GM12878 (cell line): ENCODE measurements at places on chromosomes 1 and 21. TPM values are rescaled to one million over a fixed set of nuclear protein-coding genes. Genes with fewer than 3 reads are reported as not detected.

GRCh38 chr1:184838504-184838951 is 83.9 kb upstream of the EDEM3 start:
- H3K27me3 ChIP-seq: no peaks in the 10 kb centered on the region
- no peak overlapping the region for H3K27ac ChIP-seq
- no peak overlapping the region for H3K4me3 ChIP-seq
- peaks cover 7% of the 10 kb centered on the region for H3K4me1 ChIP-seq
- no peaks in the 10 kb centered on the region for H3K36me3 ChIP-seq

The TTC22 gene
- 1.1 and 1.5 TPM in 2 replicates for polyA plus RNA-seq

- no peak overlapping the region for H3K4me3 ChIP-seq
- peaks cover 12% of the 10 kb centered on the region for H3K4me1 ChIP-seq
- H3K27me3 ChIP-seq: no peaks in the 10 kb centered on the region
- no peak for DNase-seq
- H3K36me3 ChIP-seq: no peaks in the 10 kb centered on the region
Measured at GRCh38 chr1:156113282-156113950, 1.1 kb upstream of the LMNA start.

DNA sequence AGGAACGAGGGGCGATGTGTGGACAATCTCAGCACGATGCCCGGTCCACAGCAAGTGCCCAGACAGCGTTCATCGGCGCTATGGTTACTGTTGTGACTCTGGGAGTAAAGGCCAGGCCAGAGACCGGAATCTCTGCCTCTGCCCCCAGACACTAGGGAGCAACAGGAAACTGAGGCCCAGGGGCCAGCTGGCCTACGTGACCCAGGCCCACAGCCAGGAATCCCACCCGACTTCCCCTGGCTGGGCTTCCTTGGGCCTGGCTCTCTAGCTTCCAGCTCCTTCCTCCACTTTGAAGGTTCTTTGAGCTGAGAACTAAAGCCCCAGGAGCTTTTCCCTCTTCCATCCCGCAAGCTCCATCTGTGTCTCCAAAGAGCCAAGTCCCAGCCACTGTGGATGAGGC is 4.6 kb downstream of the LRP8 start:
- peaks cover 13% of the 10 kb centered on the region for H3K4me1 ChIP-seq
- H3K4me3 ChIP-seq: no peak overlapping the region
- no peaks in the 10 kb centered on the region for H3K27me3 ChIP-seq
- peaks cover 30% of the 10 kb centered on the region for H3K36me3 ChIP-seq
- no peak for DNase-seq

- H3K36me3 ChIP-seq: peaks cover 4% of the 10 kb centered on the region
- no peak overlapping the region for H3K27ac ChIP-seq
- no peak for DNase-seq
- no peaks in the 10 kb centered on the region for H3K27me3 ChIP-seq
Measured at GRCh38 chr1:109488696-109489095, 5.0 kb downstream of the ATXN7L2 start.

DNA sequence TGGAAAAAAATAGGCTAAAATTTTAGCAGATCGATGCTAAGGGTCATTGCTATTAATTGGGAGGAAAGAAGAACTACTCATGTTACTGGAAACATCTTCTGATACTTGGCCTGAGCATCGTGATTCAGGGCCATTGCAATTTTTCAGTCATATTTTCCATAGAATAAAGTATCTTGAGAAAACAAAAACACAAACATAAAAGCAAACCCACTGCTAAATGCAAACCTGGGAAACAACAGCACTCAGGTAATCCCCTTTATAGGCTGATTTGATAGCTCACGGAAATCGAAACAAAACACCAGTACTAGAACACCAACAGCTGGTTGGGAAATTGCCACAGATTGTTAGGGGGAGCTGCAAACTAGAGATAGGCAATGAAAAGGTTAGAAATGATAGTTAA is 172.9 kb upstream of the ESRRG start:
- DNase-seq: no peak
- no peak overlapping the region for H3K27ac ChIP-seq
- H3K36me3 ChIP-seq: no peaks in the 10 kb centered on the region
- no peaks in the 10 kb centered on the region for H3K4me1 ChIP-seq

GRCh38 chr1:183215076-183215720 is 29.1 kb downstream of the LAMC2 start:
- H3K27ac ChIP-seq: no peak overlapping the region
- no peaks in the 10 kb centered on the region; the same call in 1 of the 2 replicates for H3K27me3 ChIP-seq
- no peak overlapping the region for H3K4me3 ChIP-seq
- no peaks in the 10 kb centered on the region for H3K36me3 ChIP-seq

DNA sequence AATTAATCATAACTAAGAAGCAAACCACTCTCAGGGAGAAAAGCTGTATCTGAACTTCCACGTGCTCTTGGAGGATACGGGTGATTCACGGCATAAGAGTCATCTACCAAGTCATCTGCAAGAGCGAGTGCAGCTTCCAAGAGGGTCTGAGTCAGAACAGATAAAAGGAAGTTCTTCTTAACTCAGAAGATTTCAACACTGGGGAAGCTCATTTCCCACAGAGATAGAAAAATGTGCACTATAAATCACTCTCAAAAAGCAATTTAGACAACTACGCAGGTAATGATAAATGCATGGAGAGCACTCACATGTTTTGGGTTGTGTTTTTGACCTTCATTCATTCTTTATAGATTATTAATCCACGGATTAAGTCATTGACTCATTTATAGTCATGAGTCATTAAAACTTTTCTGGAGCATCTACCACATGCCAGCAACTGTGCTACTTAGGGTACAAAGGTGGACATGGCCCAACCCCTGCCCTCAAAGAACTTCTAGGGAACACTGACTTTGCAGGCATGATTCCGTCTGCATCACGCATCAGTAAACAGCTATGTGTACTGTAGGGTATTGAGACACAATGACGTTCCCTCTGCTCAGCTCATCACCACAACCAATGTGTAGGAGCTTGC is 20.8 kb downstream of the KCNJ15 start:
- no peaks in the 10 kb centered on the region for H3K27me3 ChIP-seq
- DNase-seq: no peak
- no peak overlapping the region for H3K27ac ChIP-seq
- H3K4me3 ChIP-seq: no peak overlapping the region

- no peaks in the 10 kb centered on the region; the same call in 1 of the 2 replicates for H3K36me3 ChIP-seq
- H3K27me3 ChIP-seq: no peaks in the 10 kb centered on the region
- H3K4me3 ChIP-seq: no peak overlapping the region
- peak overlapping the region; percentile 71 for H3K27ac ChIP-seq
Measured at GRCh38 chr21:36504067-36505058, 24.4 kb upstream of the CLDN14 start.

GRCh38 chr1:47460456-47460855 is 22.6 kb downstream of the FOXD2 start:
- H3K4me3 ChIP-seq: no peak overlapping the region
- no peak overlapping the region for H3K27ac ChIP-seq
- no peaks in the 10 kb centered on the region for H3K36me3 ChIP-seq
- no peaks in the 10 kb centered on the region for H3K4me1 ChIP-seq

- H3K27ac ChIP-seq: no peak overlapping the region
- H3K4me3 ChIP-seq: no peak overlapping the region
- no peak for DNase-seq
- H3K27me3 ChIP-seq: no peaks in the 10 kb centered on the region
Measured at GRCh38 chr1:70458131-70458530, 47.1 kb downstream of the CTH start.

DNA sequence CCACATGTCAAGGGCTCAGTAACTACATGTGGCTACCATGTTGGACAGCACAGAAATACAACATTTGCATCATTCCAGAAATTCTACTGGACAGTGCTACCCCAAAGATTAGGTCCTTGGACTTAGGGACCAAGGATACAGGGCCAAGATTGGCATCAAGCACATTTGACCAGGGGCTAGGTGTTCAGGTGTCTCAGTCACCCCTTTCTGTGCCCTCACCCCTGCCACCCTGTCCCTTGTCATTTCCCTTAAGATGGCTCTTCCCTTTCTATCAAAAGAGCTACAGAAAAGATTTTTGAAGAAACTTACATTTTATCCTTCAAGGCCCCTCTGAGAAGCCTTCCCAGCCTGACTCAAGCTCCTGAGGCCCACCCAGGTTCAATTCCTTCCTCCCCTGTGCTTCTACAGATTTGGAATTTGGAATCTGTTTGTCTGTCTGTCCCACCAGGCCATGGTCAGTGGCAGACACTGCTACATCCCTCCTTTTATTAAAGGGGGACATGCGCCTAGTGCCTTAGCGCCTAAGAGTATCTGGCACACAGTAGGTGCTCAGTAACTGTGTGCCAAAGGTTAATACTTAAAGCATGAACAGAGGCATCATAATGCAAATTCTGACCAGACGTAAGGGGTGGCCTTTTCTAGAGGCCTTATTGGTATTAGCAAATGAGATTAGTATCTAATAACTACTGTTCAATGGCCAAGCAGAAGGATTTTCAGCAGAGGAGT is 21.4 kb downstream of the CSF1 start:
- no peaks in the 10 kb centered on the region for H3K27me3 ChIP-seq
- no peaks in the 10 kb centered on the region for H3K4me1 ChIP-seq
- peaks cover 2% of the 10 kb centered on the region for H3K36me3 ChIP-seq
- H3K4me3 ChIP-seq: no peak overlapping the region
- H3K27ac ChIP-seq: no peak overlapping the region

The TFB2M gene
- 51.7 and 52.2 TPM in 2 replicates for polyA plus RNA-seq

DNA sequence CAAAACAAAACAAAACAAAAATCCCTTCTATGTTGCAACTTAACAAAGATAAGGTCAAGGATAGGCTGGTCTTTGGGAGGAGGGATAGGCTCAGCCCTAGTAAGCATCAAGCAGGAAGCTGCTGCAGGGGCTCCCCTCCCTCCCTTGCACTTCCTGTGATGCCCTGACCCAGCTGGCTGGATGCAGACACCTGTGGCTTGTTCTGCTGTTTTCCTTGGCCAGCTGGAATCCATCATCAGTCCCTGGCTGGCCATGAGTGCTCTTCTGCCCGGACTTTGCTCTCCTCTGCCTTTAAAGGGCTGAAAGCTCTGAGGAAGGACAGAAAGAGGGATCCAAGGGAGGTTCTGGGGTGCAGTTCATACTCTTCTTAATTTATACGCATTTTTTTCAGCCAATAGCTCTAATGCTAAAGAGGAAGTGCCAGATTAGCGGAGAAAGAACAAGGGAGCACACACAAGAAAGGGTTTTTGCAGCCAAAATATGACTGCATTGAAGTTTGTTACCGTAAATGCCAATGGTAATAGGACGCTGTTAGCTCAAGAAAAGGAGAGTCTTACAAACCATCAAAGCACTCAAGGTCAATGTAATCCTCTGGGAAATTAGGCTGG is 19.9 kb upstream of the UBE2U start:
- H3K4me3 ChIP-seq: no peak overlapping the region
- no peaks in the 10 kb centered on the region for H3K27me3 ChIP-seq
- no peaks in the 10 kb centered on the region for H3K36me3 ChIP-seq
- no peak overlapping the region for H3K27ac ChIP-seq
- H3K4me1 ChIP-seq: no peaks in the 10 kb centered on the region
- no peak for DNase-seq

The EPHB2 gene
- 0.24 and 0.30 TPM in 2 replicates for polyA plus RNA-seq

DNA sequence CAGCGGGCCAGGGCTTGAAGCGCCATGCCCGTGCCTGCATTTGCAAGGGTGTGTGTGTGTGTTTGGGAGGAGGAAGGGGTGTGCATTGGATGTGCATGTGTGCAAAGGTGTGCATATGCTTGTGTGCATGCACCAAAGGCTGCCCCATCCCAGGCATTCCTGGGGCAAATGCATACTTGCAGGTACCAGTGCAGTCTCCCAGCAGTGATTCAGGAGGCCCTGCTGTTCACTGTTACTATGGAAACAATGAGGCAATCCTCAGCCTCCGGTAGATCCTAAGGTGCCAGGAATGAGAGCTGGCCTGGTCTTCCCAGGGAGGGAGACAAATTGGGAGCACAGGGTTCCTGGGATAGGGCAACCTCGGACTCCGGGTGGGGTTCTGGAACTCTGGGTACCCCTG is 7.5 kb upstream of the FNDC5 start:
- peaks cover 10% of the 10 kb centered on the region for H3K4me1 ChIP-seq
- no peaks in the 10 kb centered on the region for H3K36me3 ChIP-seq
- H3K4me3 ChIP-seq: no peak overlapping the region
- no peaks in the 10 kb centered on the region for H3K27me3 ChIP-seq

DNA sequence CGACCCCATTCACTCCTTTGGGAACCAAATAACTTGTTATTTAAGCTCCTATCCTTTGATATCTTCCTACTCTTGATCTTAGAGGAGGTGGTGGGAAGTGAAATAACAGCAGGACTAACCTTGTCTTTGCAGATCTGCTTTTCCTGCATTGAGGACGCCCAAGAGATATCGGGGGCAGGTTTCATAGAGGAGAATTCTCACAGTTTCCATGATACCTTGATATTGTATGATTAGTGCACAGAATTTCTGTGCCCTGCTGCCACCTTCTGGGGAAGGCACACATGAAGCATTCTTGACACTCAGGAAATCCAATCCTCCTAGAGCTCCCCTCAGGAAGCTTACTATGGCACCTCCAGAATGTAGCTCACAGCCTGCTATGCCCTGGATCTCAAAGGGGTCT is 1.6 kb downstream of the CD1B start:
- no peak overlapping the region for H3K4me3 ChIP-seq
- no peak for DNase-seq
- H3K27ac ChIP-seq: no peak overlapping the region
- H3K36me3 ChIP-seq: no peaks in the 10 kb centered on the region
- peaks cover 5% of the 10 kb centered on the region for H3K4me1 ChIP-seq

- H3K27ac ChIP-seq: no peak overlapping the region
- H3K27me3 ChIP-seq: no peaks in the 10 kb centered on the region
- no peaks in the 10 kb centered on the region for H3K4me1 ChIP-seq
- H3K36me3 ChIP-seq: no peaks in the 10 kb centered on the region
- DNase-seq: no peak
- no peak overlapping the region for H3K4me3 ChIP-seq
Measured at GRCh38 chr1:97033949-97034348, 312.4 kb downstream of the PTBP2 start.

The CELA3A gene
- polyA plus RNA-seq: not detected in 2 replicates

DNA sequence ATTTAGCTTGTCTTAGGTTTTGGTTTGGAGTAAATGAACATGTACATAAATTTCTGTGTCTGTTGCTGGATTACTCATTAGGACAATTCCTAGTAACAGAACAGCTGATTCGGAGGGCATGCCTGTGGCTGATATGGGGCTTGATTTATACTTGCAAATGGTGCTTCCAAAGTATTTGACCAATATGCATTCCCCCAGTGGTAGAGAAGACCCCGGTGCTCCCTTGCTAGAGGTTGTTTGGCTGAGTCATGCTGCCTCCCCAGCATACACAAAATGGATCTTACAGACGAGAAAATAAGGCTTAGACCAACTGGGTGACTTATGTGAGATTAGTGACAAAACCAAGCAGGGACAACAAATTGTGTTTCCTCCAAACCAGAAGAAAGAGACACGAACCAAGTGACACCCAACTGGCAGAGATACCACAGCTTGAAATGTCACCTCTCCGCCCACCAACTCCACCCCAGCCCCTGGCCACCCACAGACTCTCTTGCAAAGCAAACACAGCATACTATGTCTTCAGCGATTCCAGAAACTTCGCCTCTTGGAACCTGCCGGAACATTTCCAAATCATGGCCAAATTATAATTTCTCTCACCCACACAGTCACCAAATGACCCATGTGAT is 75.9 kb upstream of the ETS2 start:
- H3K27me3 ChIP-seq: no peaks in the 10 kb centered on the region; the same call in 1 of the 2 replicates
- H3K27ac ChIP-seq: no peak overlapping the region
- H3K4me3 ChIP-seq: no peak overlapping the region
- H3K36me3 ChIP-seq: no peaks in the 10 kb centered on the region
- H3K4me1 ChIP-seq: no peaks in the 10 kb centered on the region

The ZNF683 gene
- not detected in 2 replicates for polyA plus RNA-seq
